ENCODE measurements at places on chromosomes 2 and 18.

GRCh38 chr18:58354051-58354450, 274.8 kb downstream of the ALPK2 start:
- no peak for DNase-seq

- DNase-seq: no peak
Observed at GRCh38 chr2:16626497-16626896, 39.1 kb downstream of the CYRIA start.

GRCh38 chr2:171289316-171289715, 128.6 kb upstream of the TLK1 start:
- no peak for DNase-seq

GRCh38 chr2:187382131-187382530, 65.9 kb downstream of the CALCRL start:
- no peak for DNase-seq

- DNase-seq: no peak
Observed at GRCh38 chr2:151159109-151159662, 102.5 kb downstream of the RBM43 start.

DNA sequence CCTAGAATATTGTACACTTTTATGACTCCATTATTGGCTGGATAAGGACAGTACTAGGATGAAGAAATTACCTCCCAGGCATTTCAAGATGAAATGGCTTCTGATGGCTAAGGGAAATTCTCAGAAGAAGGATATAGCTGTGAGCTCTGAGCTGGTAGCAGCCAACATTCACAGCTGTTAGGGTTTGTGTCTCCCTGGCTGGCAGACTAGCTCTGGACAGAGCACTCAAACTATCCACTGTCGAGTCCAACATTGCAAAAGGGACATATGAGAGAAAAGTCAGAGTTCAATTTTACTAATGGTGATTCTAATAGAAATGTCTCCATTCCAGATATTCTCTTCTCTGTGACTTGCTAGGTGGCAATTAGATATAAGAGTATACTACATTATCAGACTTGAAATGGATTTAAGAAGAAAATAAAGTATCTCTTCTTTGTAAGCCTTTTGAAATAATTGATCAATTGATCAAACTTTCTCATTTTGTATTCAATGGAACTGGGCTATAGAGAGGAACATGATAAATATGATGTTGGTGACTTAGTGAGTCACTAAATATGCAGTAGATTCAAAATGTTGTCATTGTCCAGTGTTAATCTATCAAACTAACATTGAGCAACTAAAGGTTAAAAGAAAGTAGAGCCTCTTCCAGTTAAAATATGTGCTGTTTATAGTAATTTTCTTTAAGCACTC, 1920.3 kb downstream of the SUCLG1 start:
- no peak for DNase-seq

GRCh38 chr18:42578792-42579191, 536.7 kb downstream of the RIT2 start:
- DNase-seq: no peak

DNA sequence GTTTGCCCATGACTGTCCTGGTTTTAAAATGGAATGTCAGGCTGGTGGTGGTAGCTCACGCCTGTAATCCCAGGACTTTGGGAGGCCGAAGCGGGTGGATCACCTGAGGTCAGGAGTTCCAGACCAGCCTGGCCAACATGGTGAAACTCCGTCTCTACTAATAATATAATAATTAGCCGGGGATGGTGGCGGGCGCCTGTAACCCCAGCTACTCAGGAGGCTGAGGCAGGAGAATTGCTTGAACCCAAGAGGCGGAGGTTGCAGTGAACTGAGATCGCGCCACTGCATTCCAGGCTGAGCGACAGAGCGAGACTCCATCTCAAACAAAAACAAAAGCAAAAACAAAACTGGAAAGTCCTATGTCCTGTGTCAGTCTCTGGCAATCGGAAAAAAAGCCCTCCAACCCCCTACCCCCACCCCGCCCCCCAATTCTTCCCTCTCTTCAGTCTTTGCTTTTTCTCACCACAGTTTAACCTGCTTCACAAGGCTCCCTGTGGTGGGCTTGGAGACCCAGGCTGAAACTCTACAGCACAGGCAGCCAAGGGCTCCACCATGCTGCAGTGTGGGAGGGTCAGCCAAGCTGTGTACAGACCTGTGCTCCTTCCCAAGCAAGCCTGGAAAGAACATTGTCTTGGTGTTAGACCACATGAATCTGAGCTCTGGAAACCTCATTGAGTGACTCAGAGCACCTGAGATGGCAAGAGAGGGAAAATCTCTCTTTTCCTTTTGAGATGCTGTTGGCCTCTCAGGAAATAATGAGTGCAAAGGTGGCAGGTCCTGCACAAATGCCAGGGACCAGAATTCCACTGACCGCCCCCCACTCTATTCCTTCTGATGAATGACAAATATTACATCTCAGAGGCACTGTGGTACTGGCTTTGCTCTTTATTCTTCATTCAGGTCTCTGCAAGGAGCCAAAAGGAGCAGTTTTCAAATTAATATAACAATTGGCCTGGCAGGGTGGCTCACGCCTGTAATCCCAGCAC, 16.7 kb downstream of the MYCN start:
- no peak for DNase-seq

GRCh38 chr2:123953846-123954245, 71.2 kb upstream of the CNTNAP5 start:
- no peak for DNase-seq

DNA sequence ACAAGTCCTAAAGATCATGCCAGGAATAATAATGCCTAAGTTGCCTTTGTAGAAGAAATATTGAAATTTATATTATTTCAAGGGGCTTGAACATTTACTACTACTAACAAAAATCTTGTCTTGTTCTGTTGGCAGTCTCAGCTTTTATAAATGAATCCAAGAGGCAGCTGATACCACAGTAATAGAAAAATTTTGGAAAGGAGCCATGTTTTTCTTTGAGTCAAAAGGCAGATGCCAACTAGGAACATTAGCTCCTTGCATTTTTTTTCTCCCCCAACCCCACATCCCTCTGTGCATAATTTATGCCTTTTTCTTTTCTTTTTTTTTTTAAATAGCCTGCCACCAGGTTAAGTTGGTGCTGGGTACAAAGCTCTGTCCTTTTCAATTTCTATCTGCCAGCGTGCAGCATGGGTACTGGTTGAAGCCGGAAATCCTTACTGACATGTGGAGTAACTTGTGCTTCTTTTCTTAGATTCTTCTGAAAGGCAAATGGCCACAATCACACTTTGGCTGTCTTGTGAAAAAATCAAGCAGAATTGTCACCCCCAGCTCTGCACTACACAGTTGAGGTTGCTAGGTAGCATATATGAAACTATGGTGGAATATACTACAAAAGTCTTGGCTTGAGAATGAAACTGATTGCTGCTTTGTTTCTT, 98.8 kb downstream of the RHBDD1 start:
- DNase-seq: no peak

GRCh38 chr2:217092710-217093379, 233.0 kb upstream of the TNP1 start:
- no peak for DNase-seq

- no peak for DNase-seq
Observed at GRCh38 chr2:129777146-129777545, 202.3 kb upstream of the RAB6C start.

- DNase-seq: no peak
Observed at GRCh38 chr2:31736695-31737454, 156.1 kb upstream of the SRD5A2 start.

DNA sequence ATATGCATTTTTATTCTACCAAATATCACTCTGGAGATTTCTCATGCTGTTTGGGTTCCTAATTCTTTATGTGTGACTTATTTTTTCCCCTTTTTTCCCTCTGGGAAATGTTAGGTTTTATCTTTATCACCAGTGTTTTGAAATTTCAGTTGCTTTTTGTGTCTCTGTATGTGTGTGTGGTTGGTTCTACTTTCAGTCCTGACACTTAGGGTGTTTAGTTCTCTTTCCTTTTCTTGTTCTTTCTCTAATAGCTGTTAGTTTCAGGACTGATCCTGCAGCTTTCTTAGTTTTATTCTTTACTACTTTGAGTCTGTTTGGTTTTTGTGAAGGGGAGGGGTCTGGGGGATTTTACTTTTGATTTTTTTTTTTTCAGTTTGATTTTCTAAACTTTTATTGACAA, 23.1 kb downstream of the PPM1B start:
- DNase-seq: peak; percentile 72

DNA sequence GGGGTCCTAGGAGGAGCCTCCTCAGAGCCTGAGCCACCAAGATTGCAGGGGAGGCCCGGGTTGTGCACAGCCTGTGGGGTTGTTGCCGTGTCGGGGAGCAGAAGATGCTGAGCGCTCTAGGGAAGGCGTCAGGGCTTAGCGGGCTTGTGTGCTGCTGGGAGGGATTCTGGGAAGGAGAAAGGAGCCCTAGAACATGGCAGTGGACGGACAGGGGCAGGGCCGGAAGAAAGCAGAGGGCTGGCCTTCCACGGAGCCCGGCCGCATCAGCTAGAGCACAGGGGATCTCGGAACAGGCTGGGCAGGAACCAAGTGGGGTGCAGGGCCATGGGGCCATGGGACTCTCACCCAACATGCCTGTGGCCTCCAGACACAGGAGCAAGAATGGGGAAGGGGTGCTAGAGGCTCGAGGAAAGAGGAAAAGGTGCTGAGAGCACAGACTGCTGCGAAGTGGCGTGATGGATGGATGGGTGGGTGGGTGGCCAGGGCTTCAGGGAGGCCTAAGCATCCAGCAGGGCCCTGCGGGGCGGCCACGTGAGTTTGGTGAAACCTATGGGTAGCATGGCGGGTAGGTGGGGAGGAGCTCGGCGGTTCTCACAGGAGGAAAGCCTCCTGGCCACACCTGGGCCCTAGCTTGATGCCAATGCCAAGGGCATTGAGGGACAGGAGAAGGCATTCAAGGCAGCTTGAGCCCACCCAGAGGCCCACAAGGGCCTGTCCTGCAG, 35.8 kb downstream of the MTERF4 start:
- no peak for DNase-seq

- no peak for DNase-seq
Observed at GRCh38 chr2:28282861-28283646, 109.6 kb upstream of the FOSL2 start.

- peak; percentile 83 for DNase-seq
Observed at GRCh38 chr2:109218087-109218791, 89.2 kb downstream of the SH3RF3 start.

DNA sequence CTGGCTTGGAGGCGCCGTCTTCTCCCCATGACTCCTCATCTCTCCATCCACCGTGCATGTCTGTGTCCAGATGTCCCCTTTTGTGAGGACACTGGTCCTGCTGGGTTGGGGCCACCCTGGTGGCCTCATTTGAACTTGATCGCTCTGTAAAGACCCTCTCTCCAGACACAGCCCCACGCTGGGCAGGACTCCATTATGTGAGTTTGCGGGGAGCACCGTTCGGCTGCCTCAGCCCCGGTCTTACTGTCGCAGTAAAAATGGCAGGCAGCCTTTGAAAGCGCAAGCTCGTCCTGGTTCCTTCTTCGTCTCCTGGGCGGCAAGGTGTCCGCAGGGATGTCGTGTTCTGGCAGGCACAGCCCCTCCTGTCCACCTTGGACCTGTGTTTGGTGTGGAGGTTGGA, 17.7 kb downstream of the NFATC1 start:
- DNase-seq: no peak

DNA sequence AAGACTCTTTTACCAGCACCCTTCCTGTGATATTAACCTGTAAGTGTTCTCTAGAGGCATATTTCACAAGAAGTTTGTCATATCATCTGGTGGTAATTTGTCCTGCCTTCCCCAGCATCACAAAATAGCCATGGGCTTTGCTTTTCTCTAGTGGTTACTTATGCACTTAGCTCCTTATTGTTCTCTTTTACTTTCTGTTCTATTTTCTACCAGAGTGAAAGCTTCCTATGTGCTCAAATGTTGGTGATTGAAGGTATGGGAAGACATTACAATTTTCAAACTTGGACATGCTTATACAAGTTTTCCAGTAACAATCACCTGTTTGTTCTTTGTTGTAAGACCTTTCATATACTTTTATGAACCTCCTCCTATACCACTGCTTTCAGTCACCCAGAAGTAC, 87.0 kb upstream of the KCNH7 start:
- peak; percentile 9 for DNase-seq

DNA sequence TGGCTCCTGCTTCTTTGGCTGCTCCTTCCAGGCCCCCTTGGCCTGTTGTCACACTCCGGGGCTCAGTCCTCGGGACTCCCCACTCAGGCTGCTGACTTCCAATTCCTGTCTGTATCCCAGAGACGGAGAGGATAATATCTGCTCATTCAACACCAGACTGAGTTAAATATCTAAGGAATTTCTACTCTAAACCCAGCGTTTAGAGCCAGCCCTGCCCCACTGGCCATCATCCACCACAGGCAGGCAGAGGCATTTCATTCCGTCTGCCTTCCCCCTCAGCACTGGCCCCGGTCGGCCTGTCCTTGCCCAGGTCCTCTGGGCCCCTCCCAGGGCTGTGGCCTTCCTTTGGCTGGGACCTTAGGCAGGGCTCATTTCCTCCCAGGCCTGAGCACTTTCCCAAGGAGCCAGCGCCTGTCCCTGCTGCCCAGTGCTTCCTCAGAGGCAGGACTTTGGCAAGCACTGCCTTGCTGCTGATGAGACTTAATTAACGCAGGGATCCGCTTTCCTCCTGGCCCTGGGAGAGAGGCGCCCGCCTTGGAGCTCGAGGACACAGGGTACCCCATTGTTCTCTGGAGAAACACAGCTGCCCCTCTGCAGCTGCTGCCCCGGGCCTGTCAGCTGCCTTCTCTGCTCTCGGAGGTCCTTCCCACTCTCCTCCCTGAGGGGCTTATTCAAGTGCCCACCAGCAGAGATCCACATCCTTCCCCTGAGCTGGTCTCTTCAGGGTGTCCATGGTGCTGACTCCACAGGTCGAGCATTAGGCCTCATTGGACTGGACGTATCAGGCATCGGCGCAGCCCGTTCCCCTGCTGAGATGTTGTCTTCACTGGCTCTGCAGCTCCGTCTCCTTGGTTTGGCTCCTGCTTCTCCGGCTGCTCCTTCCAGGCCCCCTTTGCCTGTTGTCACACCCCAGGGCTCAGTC, 42.8 kb downstream of the ATOH8 start:
- DNase-seq: no peak

DNA sequence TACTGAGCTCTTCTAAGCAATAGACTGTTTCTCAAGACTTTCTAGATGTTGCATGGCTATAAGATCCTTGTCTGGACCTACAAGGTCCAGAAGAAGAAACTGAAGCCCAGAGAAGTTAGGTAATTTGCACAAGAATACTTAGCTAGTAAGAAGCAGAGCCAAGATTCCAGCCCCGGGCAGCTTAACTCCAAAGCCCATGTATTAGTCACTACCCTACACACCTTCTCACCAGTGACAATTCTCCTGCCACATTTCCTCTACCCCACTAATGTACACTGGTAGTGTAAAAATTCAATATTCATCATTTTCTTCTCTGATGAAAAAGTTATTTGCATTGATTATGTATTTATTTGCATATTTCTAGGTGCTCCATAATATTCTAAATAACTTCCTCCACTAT, 95.5 kb upstream of the CREB1 start:
- DNase-seq: no peak

DNA sequence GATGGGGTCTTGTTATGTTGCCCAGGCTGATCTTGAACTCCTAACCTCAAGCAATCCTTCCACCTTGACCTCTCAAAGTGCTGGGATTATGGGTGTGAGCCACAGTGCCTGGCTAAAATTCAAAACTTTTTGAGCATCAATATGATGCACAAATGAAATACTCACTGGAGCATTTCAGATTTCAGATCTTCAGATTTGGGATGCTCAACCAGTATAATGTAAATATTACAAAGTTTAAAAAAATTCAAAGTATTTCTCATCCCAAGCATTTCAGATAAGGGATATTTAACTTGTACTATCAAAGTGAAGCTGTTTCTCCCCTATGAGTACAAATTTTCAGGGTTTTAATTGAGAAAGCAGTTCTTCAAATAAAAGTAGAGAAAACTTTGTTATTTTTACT, 164.1 kb upstream of the CCDC68 start:
- DNase-seq: no peak

- DNase-seq: no peak
Observed at GRCh38 chr2:18526429-18526828, 34.0 kb downstream of the RDH14 start.

Measured in GM12865 (cell line).